Pulmonary artery endothelial cell (primary cell): ENCODE measurements at places on chromosomes 6 and 20. TPM values are rescaled to one million over a fixed set of nuclear protein-coding genes. Genes with fewer than 3 reads are reported as not detected.

LCA5 gene
- total RNA-seq = 4.3 and 6.1 TPM in 2 replicates

ASCC3 gene
- 74.1 and 100 TPM in 2 replicates for total RNA-seq

OR2H2 gene
- not detected in 2 replicates for total RNA-seq

MICAL1 gene
- total RNA-seq = 28.1 and 38.8 TPM in 2 replicates

FNDC1 gene
- not detected in 2 replicates for total RNA-seq

GJA10 gene
- total RNA-seq = not detected in 2 replicates

TAF4 gene
- 3.1 and 4.6 TPM in 2 replicates for total RNA-seq

SYCP2L gene
- not detected in 2 replicates for total RNA-seq

PI16 gene
- under 0.01 TPM in 1 of 2 replicates, not detected in the other for total RNA-seq

BCKDHB gene
- total RNA-seq = 10.4 and 10.8 TPM in 2 replicates

AK9 gene
- total RNA-seq = 4.6 and 5.9 TPM in 2 replicates

NTSR1 gene
- 1.8 and 2.2 TPM in 2 replicates for total RNA-seq

ENPP1 gene
- total RNA-seq = 2.5 and 2.6 TPM in 2 replicates

DNA sequence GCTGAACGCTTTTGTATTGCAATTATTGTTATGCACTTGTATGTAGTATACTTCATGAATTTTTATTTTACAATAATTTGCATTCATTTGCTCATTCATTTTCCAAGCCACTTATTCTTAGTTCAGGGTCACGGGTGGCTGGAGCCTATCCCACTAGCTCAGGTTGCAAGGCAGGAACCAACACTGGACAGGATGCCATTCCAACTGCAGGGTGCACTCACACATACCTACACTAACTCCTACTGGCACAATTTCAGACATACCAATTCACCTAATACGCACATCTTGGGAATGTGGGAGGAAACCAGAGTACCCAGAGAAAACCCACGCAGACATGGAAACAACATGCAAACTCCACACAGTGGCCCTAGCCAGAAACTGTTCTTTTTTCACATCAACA, 61.8 kb downstream of the LMBRD1 start:
- no peak for DNase-seq

GRCh38 chr6:111468329-111469012, 14.5 kb downstream of the REV3L start:
- no peak for DNase-seq

DNA sequence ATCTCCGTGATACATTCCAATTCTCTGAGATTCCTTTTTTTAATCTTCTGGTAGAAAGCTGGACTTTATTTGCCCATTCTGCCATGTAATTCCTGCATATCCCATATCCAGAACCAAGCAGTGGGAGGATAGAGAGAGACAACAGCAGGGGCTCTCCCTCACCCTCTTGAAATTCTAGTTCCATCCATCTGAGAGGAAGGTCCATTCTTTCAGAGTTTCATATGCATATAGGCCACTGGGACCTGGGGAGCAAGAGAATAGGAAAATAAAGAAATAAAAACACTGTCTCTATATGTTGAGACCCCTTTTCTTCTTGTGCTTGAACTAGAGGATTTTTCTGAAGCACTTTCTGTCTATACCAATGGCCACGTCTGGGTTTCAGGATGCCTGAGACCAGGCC, 147.9 kb upstream of the STMND1 start:
- no peak for DNase-seq

DNA sequence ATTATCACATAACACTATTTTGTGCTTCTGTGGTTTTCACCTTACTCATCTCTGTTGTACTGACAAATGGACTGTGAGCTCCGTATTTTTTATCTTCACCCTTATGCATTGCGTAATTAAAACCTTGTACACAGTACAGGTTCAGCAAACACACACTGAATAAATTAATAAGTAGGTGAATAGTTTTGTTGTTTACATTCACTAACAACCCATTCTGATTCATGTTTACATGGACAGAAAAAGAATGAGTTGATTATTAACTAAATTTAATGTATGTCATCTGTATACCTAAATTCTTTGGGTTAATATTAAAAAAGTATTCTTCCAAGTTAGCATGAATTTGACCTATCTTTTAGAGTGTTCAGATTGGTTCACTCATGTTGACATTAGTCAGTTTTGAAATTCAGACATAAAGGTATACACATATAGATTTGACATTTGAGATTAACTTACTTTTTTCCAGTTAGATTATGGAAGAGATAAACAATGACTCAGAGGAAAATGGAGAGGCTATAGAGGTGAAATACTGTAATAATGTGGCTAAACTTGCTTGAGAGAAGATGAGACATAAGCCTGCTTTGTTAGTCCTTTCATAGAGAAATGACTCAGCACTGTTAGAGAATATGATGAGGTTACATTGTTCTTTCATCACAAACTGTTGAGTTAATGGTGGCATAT, 541.7 kb upstream of the FLRT3 start:
- no peak for DNase-seq

DNA sequence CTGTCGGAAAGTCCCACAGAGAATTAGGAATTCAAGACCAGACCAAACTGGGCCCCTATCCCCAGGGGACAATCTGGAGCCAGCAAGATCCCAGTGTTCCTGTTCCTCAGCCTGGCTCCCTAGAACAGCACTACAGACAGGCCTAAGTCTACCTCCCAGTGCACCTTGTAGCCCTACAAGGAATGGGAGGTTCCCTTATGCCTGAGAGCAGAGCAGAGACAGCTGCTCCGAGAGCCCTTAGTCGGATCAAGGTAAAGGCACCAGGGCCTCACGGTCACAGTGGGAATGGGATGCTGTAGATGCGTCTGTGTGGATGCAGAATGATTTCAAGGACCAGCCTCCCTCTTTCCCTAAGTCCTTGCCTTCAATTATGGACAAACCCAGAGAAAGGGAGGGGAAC, 204.5 kb upstream of the STXBP5 start:
- DNase-seq = no peak

- DNase-seq = no peak
Observed at GRCh38 chr20:6055981-6056569, 2.2 kb upstream of the LRRN4 start.

GRCh38 chr6:12064131-12064530, 52.0 kb downstream of the HIVEP1 start:
- no peak for DNase-seq

- DNase-seq = no peak
Observed at GRCh38 chr6:142838821-142839685, 105.9 kb downstream of the HIVEP2 start.

DNA sequence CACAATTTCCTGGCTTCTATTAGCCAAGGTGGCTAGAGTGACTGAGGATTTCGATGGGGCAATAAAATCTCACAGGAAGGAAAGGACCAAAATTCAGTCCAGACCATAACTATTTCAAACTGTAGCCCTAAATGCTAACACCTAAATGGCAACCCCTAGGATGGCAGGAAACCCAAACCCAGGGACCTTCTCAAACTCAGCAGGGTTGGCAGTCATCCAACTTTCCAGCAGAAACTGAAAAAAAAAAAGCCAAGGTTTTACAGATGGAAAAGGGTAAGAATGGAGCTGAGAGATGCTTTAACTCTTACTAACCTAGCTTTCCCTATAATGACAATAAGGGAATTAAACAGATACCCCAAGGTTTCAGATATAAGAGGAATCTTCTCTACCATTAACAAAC, 10.5 kb downstream of the IBTK start:
- no peak for DNase-seq

- DNase-seq = no peak
Observed at GRCh38 chr6:33927112-33927511, 123.3 kb upstream of the MLN start.

GRCh38 chr6:57108691-57109090, 18.7 kb downstream of the ZNF451 start:
- DNase-seq = no peak

DNA sequence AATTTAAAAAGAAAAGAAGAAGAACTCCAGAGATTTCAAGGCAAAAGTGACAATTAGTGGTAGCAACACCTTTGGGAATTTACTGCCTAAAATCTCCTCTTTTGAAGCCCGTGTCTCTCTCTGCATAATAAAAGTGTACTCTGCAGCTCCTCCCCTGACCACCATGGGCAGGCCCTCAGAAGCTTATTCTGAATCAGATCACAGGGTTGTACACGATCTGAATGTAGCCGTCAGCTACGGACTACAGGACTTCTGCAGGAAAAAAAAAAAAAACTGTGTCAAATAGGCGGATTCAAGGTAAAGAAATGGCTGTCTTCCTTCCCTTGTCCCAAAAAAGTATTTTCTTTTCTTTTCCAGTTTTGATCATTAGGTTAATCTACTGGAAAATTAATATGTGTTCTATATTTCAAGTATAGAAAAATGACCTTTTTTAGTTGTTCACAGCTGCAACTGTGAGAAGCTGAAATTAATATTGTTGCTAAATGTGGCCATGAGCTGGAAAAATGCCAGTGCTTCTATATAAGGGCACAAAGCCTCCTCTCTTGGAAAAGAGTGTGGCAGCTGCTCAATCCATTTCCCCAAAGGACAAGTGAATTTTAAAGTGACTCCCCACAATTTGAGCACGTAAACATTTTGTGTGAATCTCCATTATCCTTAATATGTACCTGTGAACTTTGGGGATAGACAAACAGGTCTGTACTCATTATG, 397.4 kb downstream of the C6orf118 start:
- DNase-seq = no peak

DNA sequence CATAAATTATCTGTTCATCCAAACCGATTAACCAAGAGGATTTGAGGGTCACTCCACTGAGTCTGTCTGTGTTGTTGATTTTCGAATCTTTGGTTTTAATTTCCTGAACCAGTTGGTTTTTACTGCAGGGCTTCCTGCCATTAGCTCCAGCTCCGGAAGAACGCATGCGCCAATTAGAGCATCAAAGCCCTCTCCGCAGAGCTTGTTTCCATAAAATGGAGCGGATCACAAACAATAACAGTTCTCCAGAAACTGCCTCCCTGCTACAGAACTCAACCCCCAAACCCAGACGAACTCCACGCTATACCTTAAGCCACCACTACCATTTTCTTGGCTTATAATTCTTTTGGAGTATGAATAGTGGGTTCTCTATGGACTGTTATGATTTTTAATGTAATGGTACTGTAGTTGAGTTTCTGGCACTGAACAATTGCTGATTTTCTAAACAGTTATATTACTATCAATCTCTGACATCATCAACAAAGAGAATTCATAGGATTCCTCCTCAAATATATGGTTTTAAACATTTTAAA, 13.8 kb downstream of the TFAP2A start:
- DNase-seq = no peak

GRCh38 chr6:163176097-163176496, 238.4 kb upstream of the QKI start:
- DNase-seq = no peak

GRCh38 chr6:31621320-31621939, 915 bp downstream of the PRRC2A start:
- DNase-seq = no peak

GRCh38 chr6:143592335-143592734, 80.8 kb upstream of the FUCA2 start:
- DNase-seq = no peak

GRCh38 chr6:79115553-79116182, 37.6 kb upstream of the PHIP start:
- no peak for DNase-seq

DNA sequence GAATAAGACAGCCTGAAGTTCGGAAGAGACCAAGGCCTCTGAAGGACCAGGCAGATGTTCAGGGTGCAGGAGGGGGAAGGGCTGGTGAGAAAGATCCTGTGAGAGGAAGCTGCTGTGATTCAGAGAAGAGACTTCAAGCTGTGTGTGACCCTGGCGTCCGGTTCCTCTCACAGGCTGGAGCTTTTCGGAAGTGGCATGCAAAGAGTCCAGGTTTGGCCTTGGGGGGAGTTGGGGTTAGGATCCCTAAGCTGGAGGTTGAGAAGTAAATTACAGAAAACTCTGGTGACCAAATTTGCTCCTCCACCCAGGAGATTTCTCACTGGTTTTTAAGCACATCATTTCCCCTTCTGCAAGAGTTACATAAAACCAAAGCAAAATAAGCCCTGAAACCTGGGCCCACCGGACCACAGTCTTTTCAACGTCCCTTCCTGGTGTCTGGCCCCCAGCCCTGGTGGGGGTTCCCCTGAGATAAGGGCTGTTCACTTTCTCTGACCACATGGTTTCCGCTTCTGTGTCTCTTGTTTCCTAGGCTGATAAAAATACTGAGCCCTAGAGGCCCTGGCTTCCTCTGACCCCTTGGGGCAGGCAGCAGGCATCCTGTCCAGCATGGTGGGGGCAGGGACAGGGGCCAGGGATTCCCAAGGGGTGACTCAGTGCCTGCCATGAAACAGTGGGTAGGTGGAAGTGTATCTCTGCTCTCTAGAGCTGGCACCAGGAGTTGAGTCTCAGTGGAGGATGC, 12.0 kb upstream of the LTA start:
- peak; percentile 99 for DNase-seq

DNA sequence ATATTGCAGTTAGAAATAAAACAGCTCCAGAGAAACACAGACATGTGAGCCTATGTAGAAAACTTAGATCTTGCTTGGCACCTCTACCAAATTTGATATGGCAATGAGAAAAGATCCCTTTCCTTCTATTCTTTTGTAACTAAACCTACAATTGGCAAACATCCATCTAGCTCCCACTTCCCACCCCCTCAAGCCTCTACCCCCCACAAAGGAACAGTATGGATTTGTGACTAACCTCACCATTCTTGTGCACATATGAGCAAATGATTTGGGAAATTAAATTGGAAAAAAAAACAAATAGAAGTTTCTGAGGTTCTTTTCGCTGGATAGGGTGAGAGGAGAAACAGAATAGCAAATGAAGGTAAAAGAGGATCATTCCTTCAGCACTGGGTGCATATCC, 85.8 kb upstream of the TIAM2 start:
- DNase-seq = no peak

GRCh38 chr6:1611572-1612298, 2.0 kb downstream of the FOXC1 start:
- DNase-seq = no peak

DNA sequence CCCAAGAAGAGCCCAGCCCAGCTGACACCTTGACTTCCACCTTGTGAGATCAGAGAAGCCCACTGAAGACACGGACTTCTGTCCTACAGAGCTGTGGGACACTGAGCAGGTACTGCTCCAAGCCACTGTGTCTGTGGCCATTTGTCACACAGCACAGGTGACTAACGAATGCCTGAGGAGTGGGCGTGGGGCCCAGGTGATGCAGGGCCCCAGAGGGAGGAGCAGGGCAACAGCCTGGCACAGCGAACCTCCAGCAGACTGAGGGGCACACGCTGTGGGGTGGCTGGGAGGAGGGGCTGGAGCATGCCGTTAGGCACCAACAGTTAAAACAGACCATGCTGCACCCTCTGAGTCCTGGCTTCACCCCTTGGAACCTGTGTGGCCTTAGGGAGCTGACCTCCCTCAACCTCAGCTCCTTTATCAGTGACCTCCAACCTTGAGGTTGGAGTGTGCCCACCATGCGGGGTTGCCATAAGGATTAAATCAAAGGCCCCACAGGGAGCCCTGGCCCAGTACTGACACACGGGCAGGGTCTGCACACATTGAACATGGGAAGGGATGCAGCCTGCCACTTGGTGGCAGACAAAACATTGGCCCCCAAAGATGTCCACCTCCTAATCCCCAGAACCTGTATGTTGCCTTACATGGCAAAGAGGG, 119.9 kb upstream of the CST7 start:
- no peak for DNase-seq

DNA sequence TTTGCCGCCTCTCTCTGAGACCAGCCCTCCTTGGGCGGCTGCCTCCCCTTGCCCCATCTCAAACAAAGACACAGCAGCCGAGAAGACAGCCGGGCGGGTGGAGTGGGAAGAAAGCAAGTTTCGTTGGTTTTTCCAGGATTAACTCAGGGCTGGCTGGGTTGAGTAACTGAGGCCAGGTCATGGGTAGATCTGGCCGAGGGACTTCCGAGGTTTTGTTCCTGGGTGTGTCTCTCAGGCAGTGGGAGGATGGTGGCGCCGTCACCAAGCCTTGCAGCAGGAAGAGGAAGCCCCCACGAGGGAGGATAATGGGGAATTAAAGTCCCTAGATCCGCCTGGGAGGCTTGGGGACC, 167.2 kb downstream of the TTLL2 start:
- DNase-seq = no peak

- no peak for DNase-seq
Observed at GRCh38 chr6:126388104-126388598, 48.2 kb downstream of the CENPW start.
